8988T (cell line): ENCODE measurements at places on chromosomes 1 and 21.

GRCh38 chr1:241225741-241226140 is 131.3 kb downstream of the RGS7 start:
- DNase-seq = no peak

DNA sequence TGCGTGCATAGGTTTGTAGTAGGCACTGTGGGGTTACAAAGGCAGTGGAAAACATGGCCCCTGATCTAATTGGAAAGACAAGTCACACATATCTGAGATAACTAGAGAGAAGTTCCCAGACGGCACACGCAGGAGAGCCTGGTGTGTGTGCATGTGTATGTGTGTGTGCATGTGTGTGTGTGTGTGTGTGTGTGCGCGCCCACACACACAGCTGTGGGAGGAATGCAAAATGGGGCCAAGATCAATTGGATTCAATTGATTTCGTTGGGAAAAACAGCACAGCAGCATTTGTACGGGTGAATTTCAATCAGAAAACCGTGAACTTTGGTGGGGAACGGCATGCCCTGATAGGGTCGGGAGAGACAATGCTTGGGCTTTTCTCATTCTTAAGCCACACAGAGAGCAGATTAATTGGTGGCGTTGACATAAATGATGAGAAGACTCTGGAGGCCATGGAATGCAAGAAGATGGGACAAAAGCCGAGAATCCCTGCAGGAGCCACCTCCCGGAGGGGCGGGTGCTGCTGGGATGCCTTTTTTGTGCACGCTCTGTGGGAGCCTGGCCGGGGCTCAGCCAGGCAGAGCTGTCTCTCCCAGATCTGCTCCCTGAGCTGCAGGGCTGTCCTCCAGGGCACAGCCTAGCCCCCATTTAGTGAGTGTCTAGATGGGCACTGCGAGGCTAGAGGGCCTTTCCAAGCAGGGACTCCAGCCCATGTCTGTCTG is 322.0 kb downstream of the CAMTA1 start:
- no peak for DNase-seq

DNA sequence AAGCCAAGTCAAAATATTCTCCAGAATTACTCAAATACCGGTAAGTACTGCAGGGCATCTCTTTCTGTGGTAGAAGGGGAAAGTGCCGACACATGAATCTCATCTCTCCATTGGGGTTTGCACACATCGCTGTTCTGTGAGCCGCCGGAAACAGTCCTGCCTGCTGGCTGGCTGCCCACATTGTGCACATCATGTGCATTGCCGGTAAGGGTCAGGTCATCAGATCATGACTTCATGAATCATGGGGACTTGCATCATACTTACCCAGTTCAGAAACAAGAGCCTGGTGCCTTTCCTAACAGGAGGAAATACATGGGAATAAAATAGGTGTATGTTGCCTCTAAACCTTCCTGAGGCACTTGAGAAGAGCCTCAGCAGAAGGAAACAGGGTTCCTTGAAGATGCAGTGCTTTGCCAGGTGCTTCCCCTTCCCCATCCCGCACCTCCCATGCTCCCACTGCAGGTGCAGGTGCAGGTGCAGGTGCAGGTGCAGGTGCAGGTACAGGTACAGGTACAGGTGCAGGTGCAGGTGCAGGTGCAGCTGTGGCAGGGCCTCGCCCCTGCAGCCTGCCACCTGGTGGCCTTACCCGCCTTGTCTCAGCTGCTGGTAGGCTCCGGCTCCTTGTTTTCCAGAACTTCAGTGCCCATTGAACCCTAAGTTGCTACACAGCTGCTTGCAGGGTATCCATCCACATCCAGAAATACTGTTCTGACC is 26.5 kb downstream of the GPR137B start:
- no peak for DNase-seq

DNA sequence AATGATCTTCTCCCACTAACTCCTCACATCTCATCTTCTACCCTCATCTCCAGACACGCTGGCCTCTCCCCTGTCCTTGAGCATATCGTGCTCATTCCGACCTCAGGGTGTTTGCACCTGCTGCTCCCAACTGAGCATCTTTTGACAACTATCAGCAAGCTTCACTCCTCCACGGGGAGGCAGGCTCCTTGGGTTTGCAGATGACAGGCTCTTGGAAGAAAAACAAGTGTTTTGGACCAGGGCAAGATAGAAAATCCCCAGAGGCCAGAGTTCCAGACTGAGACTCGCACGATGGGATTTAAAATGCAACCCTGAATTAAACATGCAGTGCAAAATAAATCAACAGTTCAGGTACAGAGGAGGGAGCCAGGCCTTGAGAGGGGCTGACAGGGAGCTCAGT is 246.7 kb downstream of the PTPRU start:
- no peak for DNase-seq

GRCh38 chr1:235015291-235015985 is 113.2 kb downstream of the TOMM20 start:
- no peak for DNase-seq

DNA sequence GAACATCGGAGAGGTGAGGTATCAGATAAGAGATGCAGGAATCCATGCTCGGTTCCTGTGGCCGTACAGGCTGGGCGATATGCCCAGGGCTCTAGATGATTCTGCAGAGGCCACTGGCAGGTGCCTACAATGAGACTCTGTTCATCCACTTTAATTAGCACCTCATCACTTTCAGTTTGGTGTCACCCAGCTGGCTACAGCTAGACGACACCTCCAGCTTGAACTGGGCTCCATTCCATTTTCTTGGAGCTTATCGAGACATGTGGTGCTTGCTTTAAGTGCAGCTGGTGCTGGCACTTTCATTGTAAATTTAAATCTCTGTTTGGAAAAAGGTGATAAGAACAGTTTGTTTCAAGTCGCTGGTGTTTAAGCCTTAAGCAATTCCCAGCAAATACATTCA is 322.5 kb upstream of the ADGRL2 start:
- no peak for DNase-seq

DNA sequence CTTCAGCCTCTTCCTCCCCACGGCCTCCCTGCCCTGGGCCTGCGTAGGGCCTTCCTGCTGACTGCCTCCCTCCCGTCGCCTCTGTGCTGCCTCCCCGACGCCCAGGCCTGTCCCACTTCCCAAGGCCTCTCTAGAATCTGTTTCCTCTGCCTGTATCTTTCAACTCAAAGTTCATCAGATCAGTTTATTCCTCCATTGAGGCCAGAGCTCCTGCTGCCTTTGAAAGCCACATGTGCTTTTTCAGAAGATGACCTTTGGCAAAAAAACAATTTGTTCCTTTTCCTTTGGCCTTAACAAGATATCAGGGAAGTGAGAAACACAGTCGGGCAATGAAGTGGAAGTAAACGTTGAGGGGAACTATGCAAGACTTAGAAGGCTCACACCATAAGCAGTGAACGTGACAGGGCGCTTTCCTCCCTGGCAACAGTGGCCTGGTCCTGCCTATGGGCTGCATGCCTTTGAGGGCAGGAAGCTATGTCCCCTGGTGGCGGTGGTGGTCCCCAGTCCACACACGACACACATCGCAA is 85.9 kb downstream of the PSMG1 start:
- no peak for DNase-seq

DNA sequence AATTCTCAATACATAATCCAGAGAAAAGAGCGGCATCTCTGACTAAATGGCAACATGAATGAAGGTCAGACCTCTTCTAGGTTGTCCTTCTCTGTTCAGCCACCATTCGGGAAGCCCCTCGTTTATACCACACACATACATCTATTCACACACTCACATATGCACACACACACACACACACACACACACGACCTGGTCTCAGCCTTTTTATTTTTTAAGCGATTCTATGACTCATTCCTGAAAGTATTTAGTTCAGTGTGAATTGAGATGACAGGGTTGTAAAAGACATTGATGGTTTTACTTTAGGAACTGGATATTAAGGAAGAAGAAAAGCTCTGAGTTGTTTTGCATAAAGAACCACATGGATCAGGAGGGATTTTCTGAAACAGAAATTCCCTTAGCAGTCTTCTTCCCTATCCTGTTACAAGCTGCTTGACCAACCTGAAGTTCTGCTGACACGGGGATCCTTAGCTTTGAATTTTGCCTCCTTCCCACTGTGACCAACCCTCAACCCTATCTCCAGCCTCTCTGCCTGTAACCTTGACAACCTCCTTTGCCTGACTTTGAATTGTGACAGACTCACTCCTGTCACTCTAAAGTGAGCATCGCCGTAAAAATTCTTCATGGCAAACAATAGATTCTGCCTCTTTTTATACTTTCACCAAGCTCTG is 383.1 kb upstream of the ESRRG start:
- DNase-seq = no peak

- no peak for DNase-seq
Observed at GRCh38 chr1:61782771-61783170, 40.5 kb downstream of the PATJ start.

DNA sequence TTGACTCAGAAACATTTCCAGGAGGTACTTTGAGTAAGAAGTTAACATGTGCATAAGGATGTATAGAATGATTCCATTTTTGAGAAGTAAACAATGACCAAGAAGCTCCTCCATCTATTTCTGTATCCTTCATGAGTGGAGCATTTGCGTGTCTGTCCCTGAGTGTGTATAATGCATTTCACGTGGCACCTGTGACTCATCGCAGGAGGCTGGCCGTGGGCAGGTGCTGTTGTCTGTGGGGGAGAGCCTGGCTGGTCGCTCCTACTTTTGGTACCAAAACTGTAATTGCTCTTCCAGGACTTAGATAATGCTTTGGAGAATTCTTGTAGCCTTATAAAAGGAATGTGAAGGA is 16.5 kb downstream of the SLC37A1 start:
- no peak for DNase-seq

- no peak for DNase-seq
Observed at GRCh38 chr21:35469498-35469897, 420.4 kb upstream of the RUNX1 start.

GRCh38 chr1:7405844-7406500 is 365.1 kb upstream of the VAMP3 start:
- DNase-seq = no peak

DNA sequence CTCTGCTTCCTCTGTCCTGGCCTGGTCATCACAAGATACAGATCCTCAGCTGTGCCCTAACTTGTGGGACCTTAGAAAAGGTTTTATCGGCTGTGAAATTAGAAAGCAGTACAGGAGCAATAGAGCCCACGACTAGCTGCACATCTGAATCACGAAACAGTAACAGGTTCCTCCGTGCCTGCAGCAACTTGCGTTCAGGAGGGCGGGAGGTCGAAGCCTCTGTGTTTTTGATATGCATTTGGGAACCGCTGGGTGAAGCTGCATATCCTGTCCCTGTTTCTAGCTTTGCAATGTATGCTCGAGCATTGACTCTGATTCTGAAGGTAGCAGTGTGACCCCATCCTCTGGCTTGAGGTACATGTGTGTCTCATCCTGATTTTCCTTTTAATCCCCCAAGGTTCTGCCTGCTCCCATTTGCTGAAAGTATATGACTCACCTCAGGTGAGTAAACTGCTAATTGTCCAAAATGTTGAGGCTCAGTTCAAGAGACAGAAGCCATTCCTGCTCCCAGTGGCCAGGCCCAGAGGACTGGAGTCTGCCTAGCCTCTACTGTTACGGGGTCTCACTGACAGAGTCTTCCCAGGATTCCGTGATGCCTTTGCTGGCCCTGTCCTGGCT is 44.3 kb downstream of the SCCPDH start:
- DNase-seq = no peak

- DNase-seq = no peak
Observed at GRCh38 chr1:93029317-93029716, 49.8 kb upstream of the MTF2 start.

- no peak for DNase-seq
Observed at GRCh38 chr1:81551946-81552345, 248.8 kb upstream of the ADGRL2 start.

GRCh38 chr1:203187304-203187685 is 791 bp upstream of the CHI3L1 start:
- no peak for DNase-seq

DNA sequence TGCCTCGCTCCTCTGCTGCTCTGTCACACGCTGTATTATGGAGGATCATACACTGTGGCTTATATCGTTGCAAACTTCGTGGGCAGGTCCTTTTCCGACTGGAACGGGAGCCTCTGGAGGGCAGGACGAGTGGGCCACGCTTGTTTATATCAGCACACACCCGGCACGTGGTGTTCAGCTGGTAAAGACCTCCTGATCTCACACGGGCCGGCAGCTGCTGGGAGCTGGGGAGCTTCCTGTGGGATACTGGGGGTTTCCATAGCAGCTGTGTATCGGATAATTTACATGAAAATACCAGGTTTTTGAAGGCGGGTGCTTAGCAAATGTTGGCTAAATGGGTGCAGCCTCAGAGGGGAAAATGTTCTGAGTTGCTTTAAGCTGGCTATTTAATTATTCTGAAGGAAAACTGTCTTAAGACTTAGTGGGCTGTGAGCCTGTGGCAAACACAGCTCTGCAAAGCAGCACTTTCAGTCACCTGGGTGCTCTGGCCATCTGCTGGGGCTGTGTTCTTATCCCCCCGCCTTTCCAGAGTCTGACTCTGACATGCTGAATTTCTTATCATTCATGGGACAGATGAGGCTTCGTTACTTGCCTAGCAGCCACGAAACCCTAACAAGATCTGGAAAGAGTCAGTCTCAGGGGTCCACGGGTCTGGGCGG is 103.6 kb upstream of the GCLM start:
- DNase-seq = no peak

- DNase-seq = no peak
Observed at GRCh38 chr1:81187635-81188034, 613.1 kb upstream of the ADGRL2 start.

DNA sequence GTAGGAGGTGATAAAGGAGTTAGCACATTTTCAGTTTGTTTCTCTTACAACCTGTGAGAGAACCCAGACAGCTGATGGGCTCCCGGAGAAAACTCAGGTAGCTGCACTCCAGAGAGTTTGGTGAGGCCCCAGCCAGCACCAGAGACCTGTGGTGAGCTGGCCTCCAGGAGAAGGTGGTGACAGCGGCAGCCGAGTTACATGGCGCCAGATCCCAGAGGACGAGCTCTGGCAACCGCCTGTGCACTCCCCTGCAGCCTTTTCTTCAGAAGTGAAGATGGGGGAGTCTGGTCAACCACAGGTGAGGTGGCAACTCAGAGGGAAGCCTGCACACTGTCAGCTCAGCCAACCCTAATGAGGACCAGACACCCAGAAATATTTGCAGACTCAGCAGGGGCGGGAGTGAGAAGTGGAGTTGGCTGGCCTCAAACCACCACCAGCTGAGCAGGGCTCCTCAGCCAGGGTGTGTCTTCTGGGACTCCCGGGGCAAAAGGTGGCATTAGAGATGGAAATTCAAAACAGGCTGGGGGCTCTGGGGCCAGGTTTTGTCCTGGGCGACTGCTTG is 209.7 kb downstream of the SETD4 start:
- no peak for DNase-seq

- DNase-seq = no peak
Observed at GRCh38 chr1:153842006-153842471, 66.8 kb downstream of the SLC27A3 start.

- no peak for DNase-seq
Observed at GRCh38 chr1:231625975-231626534, 535 bp upstream of the DISC1 start.

GRCh38 chr1:150385537-150386445 is 21.8 kb downstream of the RPRD2 start:
- DNase-seq = no peak

- DNase-seq = no peak
Observed at GRCh38 chr1:202288177-202288576, 53.6 kb downstream of the UBE2T start.

- DNase-seq = peak; percentile 59
Observed at GRCh38 chr1:230797942-230798365, 50.8 kb downstream of the CAPN9 start.

- no peak for DNase-seq
Observed at GRCh38 chr1:110746644-110747259, 72.0 kb upstream of the KCNA3 start.
